ENCODE measurements at places on chromosomes 16 and 17.

DNA sequence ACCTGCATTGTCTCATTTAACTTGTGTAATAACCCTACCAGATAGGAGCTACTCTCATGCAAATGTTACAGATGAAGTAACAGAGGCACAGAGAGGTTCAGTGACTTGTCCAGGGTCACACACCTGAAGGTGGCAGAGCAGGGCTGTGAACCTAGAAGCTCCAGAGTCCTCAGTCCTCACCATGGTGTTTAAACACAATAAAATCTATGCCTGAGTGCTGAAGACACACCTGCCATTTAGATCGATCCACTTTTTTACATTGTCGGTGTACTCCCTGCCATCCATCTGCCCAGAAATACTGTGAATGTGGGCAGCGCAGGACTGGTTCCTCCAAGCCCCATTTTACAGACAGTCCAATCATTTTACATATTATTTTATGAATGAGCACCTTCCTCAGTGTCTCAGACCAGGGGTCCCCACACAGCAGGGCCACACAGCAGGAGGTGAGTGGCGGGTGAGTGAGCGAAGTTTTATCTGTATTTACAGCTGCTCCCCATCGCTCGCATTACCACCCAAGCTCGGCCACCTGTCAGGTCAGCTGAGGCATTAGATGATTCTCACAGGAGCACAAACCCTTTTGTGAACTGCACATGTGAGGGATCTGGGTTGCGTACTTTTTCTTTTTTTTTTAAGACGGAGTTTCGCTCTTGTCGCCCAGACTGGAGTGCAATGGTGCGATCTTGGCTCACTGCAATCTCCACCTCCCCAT lies 5.6 kb downstream of the IL4R start:
- DNase-seq, result no peak

- DNase-seq, result no peak
These were observed 73.2 kb downstream of the MYH10 start for GRCh38 chr17:8557176-8557806.

DNA sequence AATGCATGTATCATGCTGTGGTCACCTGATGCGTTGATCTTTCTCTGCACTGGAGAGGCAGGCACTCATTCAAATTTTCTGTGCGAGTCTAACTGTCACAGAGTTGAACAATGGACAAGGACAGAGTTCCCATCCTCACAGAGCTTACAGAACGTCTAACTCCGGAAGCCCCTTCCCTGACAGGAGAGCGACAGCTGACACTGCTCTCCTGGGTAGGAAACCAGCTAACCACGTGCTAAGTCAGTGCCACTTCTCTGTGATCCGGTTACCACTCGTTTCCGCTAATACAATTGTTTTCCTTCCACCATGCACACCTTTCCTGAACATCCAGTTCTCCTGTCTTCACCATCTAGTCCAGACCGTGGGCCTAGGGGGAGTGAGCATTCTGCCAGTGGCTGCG lies 11.3 kb downstream of the KLHDC4 start:
- no peak for DNase-seq

DNA sequence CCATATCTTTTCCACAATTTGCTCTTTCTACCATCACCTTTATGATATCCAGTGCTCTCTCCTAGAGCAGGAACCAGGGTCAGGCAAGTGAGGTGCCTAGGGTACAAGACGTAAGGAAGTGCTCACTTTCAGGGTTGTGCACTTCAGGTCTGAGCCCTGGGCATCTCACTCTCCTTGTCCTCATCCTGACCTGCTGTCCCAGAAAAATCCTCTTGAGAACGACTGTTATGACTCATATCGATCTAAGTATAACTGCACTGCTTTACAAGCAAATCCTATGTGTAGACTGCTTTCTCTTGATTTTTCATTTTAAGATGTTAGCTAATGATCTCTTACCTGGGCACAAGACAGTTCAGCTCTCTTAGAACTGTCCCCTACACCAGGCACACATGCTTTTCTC lies 100.1 kb downstream of the TMEM100 start:
- DNase-seq, result no peak

DNA sequence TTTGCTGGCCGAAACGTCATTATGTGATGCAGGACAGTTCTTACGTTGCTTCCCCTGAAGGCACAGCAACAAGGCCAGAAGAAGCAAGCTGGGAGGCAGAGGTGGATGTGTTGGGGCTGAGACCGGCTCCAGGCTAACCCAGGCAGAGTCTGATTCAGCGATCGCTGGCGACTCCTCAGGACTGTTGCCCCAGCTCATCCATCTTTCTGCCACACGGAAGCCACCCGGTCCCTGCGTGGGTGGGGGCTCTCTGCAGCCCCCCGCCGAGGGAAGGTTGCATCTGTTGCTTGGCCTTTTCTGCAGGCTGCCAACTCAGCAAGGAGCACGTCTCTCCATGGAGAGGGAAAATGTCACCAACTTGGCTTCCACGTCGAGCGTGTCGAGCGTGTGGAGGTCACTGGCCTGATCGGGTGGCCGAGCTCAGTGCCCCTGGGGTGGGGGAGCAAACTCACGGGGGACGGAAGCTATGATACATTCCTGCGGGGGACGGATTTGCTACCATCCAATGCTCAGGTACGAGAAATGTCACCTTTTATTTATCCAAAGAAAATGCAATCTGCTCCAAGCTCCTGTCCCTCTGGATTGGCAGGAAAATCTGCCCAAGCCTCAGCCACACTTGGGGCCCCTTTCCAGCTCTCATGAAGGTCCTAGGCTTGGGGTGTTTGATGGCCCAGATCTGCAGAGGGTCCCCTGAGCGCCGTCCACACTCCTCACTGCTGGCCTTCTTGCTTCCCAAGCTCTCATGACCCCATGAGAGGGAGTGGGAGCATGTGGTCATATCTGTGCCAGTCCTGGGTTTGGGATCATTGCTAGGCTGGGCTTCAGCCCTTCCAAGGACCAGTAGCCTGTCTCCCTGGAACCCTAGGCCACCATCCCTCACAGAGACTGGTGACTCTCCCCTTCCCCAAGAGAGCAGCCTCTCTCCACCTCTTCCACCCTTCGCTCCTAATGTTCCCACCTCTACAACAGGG lies 69.4 kb downstream of the RPH3AL start:
- no peak for DNase-seq

GRCh38 chr17:81843713-81844326 lies 9.0 kb upstream of the PPP1R27 start:
- no peak for DNase-seq

GRCh38 chr16:89828870-89829629 lies 775 bp downstream of the SPIRE2 start:
- no peak for DNase-seq

DNA sequence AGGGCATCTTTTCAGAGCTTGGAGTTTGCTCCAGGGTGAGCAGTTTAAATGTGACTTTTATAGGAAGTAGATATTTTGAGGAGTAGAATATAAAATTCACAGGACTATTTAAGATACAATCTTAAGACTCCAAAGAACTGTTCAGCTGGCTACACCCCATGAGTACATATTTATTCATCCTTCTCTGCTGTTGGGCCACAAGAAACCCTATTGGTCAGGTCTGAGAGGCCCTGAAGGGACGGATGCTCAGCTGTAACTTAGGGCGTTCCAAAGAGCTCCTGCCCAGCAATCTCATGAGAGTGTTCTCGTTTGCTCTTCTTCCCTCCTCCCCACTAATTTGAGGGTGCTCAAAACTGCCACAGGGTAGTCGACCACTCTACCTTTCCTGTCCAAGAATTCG lies 7.3 kb downstream of the ST6GALNAC2 start:
- no peak for DNase-seq

- no peak for DNase-seq
These were observed 85.8 kb downstream of the SOCS1 start for GRCh38 chr16:11170201-11170600.

DNA sequence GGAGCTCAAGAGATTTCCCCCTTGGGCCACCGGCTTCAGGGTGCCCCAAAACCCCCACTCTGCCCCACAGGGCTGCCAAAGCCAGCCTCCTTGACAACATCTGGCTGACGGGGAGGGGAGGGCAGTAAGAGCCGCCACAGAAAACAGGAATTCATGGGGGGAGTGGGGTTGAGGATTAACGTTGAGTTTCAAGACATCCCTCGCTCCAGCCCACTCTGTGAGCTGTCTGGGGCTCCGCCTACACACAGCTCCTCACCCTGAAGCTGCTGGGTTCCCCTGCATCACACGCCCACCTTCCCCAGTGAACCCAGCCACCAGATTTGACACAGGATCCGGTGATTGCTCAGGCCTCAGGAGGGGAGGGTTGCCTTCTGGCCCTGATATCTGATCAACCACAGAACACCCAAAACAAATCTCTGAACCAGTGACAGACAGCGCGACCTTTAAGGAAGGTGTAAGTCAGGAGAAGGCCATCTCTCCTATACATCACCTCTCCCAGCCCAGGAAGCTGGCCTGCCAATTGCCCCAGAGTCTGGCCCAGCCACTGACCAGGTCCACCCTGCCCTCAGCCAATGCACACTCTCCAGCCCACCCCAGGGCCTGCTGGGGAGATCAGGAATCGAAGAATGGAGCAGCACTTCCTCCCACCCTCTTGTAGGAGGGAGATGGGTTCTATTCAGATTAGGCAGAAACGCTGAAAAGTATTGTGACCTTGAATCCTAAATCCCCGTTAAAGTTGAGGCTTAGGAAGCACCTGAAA lies 132.1 kb downstream of the CLEC16A start:
- DNase-seq, result peak; percentile 74

DNA sequence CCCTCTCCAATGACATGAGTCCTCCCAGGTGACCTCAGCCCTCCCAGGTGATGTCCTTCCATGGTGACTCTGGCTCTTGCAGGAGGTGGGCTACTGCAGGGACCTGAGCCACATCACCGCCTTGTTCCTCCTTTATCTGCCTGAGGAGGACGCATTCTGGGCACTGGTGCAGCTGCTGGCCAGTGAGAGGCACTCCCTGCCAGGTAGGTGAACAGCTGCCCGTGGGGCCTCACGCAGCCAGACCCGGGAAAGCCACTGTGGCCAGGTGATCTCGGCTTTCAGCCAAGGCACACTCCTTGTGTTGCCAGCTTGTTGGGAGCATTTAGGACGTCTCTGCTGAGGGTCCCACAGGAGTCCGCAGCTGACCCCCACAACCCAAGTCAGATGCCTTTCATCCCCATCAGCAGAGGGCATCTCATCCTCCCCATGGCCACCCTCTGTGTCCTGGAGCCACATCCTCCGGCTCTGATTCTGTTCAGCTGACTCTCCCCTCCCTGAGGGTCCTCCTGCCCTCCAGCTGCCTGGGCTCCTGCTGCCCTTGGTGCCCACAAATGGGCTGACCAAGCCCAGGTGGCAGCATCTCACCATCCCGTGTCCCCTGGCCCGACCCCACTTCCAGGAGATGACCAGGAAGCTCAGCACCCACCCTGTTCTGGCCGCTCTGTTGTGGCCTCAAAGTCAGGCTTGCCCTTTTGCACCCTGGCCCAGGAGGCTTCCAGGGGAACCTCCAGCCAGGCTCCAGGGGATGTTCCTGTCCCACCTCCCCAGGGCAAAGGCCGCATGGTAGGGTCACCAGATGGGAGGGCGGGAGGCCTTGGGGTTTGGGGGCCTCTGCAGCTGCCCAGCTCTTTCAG lies 20.1 kb downstream of the USP6 start:
- DNase-seq, result no peak

- no peak for DNase-seq
These were observed 1.5 kb downstream of the HLF start for GRCh38 chr17:55266051-55266957.

DNA sequence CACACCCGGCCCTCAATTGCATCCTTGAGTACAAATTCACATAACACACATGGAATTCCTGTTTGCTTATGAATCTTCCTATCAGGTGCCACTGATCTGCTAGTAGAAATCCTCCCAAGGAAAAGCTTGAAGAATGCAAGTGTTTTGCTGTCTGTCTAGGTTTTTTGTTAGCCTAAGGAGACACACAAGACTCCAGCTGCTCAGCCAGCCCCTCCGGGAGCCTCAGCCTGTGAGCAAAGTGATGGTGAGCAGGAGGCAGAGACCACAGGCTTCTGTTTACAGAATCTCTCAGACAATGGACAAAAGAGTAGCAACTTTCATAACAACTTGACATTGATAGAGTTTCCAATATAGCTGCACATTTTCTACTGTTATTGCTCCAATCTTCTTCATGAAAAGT lies 18.4 kb upstream of the PRKCA start:
- DNase-seq, result no peak

DNA sequence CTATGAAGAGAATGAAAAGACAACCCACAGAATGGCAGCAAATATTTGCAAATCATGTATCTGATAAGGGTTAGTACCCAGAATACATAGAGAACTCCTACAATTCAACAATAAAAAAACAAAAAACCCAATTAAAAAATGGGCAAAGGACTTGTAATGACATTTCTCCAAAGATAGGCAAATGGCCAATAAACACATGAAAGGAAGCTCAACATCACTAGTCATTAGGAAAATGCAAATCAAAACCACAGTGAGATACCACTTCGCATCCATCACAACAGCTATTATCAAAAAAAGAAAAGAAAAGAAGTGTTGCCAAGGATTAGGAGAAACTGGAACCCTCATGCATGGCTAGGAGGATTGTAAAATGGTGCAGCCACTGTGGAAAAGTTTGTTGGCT lies 45.1 kb upstream of the ARL6IP1 start:
- DNase-seq, result no peak

- DNase-seq, result no peak
These were observed 144.6 kb downstream of the DNAH9 start for GRCh38 chr17:11742886-11743285.

DNA sequence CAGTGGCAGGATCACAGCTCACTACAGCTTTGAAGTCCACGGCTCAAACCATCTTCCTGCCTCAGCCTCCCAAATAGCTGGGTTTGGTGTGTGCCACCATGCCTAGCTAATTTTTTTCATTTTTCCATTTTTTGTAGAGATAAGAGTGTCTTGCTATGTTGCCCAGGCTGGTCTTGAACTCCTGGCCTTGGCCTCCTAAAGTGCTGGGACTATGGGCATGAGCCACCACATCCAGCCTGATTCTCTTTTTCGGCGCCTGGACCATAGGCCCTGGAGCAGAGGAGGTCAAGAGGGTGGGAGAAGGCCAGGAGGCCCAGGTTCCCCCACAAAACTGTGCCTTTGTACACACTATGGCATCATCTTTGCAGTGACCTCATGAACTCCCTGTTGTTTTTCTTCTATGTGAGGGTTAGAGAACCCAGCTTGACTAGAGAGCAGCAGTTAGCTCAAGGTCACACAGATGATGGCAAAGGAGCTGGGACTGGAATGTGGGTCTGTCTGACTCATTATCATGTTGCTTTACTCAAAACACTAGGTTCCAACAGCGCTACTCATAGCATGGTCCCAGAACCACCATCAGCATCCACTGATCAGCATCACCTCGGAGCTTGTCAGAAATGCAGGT lies 16.3 kb downstream of the SCN4A start:
- no peak for DNase-seq

GRCh38 chr17:51155416-51155815 lies 2.1 kb downstream of the NME1 start:
- no peak for DNase-seq

GRCh38 chr16:25512041-25512440 lies 179.7 kb upstream of the HS3ST4 start:
- no peak for DNase-seq
